ENCODE measurements at places on chromosomes 11 and 22.

DNA sequence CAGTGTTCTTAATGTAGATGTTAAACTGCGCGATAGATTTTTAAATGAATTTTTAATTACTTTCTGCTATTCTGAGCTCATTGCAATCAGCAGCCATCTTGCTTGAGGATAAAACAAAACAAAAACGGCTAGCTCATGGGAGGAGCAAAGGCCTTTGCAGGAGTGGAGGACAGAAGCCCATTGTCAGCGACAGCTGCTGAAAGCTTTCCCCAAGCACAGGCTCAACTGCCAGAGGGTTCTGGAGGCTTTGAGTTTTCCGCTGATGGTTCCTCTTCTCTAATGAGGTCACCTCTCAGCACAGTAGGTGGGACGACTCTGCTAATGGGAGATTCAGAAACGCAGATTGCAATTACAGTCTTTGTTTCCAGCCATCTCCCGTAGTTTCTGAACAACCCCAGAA, 167.1 kb upstream of the TTC12 start:
- no peak for DNase-seq

DNA sequence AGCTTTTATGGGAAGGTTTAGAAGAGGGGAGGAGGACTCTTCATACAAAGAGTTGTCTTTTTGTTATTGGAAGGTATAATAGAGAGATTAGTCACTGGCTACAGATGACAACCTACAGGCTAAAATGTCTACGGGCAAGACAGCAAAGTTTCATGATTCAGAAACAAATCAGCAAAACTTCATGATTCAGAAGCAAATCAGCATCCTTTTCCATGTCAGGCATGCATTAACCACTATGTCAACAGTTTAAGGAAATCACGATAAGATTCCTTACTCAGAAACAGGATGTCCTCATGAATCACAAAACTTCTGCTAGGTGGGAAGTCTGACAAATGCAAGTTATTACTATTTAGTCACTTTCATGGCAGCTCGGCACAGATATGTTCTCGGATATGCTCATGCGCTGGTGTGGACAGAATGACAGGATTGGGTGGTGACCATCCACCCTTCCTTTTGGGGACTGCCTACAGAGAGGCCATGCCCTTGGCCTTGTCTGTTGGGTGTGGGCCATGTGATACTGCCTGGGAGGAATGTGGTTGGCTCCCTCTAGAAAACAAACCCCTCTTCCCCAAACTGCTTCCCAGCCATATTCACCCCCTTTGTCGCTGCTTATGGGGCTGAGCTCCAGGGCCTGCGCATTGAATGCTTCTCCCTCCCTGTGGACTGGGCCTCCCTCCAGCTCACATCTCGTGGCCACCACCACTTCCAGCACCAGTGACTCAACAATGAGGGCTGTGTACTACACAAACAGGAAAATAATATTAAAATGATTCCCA, 10.1 kb downstream of the C11orf91 start:
- DNase-seq = no peak

DNA sequence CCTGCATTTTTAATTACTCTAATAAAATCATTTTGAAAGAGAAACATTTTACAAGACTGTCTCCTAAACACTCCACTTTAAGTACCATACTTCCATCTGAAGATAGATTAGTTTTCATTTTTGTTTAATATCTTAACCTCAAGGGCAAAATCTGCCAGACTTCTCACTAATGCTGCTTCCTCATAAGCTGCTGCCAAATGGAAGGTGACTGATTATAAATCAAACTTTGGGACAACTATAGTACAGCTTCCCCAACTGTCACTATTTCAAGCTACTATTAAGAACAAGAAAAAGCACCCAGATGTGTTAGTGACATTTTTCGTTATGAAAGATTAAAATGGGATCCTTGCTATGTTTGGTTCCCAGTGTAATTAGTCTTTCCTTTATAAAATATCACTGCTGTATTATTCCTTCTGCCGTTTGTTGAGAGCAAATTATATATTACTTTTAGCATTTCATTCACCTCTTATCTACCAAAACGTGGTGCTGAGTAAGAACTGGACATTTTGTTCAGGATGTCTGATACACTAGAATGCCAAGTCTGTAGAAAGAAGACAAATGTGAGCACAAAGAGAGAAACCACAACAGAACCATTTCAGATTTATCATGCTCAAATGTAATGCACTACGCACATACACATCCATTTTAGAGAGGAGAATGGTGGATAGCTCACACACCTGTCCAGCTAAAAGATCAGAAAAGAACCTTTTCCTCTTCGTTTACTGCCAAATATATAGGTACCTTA, 312.2 kb upstream of the C11orf87 start:
- no peak for DNase-seq

DNA sequence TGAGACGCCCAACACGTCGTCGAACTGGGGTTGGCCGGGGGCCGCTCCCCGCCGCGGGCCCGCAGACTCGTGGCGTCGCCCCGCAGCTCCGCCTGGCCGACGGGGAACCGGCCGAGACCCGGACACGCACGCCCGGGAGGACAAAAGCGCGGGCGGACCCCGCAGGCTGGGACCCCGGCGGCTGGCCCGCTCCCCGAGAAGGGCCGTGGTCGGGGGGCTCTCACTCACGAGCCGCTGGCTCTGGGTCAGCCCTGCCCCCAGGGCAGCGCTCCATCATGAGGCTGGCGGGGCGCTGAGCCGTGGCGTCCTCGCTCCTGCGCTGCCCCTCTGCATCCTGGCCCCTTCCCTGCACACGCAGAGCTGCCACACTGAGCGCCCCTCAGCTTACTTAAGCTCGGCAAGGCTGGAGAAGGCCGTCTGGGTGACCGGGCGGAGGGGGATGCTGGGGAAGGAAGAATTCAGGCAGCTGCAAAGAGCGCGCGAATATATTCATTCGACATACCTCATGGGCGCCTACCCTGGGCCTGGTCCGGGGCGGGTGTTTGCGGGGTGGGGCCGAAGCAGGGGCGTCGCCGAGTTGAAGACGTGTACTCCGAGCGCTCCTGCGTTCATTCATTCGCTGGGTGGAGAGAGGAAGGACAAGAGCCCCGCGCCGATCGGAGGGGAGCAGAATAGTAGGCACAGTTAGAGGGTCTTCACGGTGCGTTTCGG, 579 bp upstream of the CYB5R2 start:
- no peak for DNase-seq

DNA sequence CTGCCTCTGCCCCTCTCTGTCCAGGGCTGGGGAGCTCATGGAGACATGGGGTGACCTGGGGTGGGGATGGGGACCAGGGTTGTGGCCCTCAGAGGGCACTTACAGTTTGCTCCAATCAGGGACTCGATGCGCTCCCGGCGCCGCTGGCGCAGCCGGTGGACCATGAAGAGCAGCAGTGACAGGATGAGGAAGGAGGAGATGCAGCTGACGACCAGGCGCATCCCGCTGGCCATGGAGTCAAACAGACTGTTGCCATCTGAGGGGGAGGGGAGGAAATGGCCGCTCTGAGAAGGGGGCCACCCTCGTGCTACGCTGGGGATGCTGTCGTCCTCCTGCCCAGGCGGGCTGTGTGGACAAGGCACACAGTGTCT, 80.5 kb downstream of the DGCR2 start:
- no peak for DNase-seq

DNA sequence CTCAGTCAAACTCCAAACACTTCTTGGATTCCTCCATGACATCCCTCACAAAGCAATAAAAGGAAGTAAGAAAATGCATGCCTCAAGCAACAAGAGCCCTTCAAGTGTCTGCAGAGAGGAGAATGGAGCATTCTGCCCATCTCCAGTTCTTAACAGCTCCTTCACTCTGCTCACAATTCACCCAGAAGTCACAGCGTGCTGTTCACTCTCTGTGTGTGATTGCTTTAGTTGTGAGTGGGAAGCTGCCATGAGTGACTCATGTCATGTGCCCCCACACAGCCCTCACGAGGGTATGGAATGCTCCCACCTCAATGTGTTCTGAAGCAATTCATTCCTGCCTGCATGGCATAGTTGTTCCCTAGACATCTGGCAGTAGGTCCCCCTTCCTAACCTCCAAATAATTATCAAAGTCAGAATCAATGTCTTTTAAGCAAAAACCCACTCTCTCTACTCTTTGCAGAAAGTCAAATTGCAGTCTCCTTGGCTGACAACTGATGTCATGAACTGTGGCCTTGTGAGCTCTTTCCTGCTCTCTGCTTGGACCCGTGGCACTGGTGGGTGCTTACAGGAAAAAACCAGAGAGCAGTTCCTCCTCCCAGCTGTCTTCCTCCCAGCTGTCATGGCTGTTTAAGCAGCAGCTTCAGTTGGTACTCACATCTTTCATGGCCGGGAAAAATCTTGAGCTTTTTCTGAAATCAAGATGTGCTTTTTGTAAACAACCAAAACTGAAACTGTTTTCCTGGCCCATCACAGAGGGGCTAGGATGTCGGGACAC, 112.1 kb upstream of the SPON1 start:
- no peak for DNase-seq

- no peak for DNase-seq
These were observed 16.1 kb downstream of the C2CD3 start for GRCh38 chr11:74154620-74155281.

GRCh38 chr22:20650294-20651207, 123.4 kb upstream of the SERPIND1 start:
- no peak for DNase-seq

GRCh38 chr11:75773595-75774353, 5.2 kb downstream of the DGAT2 start:
- no peak for DNase-seq

DNA sequence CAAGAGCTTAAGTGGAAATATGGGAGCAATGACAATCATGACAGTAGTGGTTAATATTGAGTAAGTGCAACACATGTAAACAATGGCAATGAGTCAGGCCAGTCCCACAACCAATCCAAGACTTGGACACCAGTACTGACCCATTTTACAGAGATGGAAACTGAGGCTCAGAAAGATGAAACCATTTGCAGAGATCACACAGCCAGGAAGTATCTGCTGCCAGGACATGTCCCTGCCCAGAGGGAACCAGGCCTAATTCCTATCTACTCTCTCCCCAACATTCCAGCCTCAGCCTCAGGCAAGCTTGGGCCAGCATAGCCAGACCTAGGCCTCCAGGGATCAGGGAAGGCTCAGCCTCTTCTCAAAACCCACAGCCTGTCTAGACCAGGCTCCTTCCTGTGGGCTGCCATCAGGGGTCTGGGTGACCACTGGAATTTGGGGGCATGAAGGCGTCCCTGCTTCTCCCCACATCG, 395.1 kb downstream of the MN1 start:
- no peak for DNase-seq

DNA sequence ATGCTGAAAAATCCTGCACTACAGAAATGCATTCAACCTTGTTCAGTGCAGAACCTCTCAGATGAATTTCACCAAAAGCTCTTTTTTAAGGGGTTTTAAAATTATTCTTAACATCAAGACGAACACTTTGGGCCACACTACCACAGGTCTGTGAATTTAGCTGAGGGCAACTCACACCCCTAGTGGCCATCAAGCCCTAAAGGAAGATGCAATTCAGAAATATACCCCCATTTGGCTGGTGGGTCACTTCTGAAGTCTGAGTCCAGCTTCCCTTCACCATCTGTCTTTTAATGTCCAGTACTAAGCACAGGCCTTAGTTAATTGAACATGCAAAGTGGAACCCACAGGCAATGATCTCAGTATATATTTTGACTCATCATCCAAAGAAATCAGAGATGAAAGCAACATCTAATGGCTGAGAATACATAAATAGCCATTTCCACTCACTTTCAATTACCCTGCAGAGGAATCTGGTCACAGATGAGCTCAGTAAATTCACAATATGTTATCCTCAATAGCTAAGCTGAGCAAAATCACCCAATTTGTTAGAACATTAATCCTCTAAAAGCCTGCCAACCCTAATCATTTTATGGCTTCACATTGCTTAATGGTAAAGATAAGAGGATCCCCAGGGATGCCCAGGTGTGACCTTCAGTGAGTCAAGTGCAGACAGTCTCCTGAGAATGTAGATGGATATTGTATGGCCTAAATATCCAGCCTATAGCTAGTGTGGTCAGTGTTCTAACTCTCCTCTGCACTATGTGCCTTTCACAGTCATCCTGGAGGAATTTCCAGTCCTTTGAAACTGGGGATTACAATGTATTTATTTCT, 50.3 kb downstream of the FAM76B start:
- DNase-seq = no peak

DNA sequence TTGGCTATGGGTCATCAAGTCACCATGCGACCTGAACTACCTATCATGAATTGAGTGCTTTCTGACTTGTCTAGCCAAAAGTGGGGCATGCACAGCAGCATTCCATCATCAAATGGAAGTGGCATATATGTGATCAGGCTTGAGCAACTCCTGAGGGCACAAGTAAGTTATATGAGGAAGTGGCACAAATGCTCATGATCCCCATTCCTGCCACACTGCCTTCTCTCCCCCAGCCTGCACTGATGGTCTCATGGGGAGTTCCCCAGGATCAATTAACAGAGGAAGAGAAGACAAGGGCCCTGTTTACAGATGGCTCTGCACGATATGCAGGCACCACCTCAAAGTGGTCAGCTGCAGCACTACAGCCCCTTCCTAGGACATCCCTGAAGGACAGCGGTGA, 21.8 kb downstream of the MS4A4E start:
- DNase-seq = no peak

GRCh38 chr11:127103586-127104388, 103.2 kb upstream of the KIRREL3 start:
- no peak for DNase-seq

DNA sequence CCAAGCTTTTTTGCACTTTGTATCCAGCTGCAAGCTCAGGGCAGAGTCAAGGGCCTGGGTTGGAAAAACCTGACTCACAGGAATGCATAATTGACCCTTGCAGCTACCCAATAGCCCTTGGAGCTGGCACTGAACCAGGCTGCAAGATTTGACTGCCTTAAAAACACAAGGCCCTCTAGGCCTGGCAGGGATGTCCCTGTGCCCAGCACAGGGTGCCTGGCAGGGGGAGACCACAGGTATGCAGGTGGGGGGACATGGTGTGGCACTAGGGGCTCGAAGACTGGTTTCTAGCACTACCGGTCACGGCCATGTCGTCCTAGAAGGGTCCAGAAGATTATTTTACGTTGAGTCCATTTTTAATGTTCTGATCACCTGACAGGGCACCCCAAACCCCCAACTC, 30.2 kb downstream of the SBF1 start:
- DNase-seq = no peak

- no peak for DNase-seq
These were observed 3.8 kb downstream of the CFL1 start for GRCh38 chr11:65854161-65854592.

All from activated CD4-positive, alpha-beta T cell treated with anti-CD3 and anti-CD28 coated beads, Interleukin-2, amount 50 U/mL, for 1 hour (primary cell).